ENCODE measurements at places on chromosomes 2 and 18.
A peak's percentile ranks its signal among the peaks of the same experiment; 100 is the strongest.

DNA sequence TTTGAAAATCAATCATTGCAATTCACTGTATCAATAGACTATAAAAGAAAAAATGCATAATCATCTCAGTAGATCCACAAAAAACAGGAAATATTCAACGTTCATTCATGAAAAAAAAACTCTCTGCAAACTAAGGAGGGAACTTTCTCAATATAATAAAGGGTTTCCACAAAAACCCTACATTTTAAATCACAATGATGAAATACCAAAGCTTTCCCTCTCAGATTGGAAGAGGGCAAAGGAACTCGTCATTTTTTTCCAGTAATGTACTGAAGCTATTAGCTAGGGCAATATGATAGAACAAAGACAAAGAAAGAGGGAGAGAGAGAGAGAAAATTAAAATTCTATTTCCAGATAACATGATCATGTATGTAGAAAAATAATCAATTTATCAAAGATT is 167.1 kb upstream of the RBMS1 start:
- no peak for DNase-seq

GRCh38 chr18:48792611-48793380 is 158.0 kb downstream of the SMAD7 start:
- peak; percentile 74 for DNase-seq

DNA sequence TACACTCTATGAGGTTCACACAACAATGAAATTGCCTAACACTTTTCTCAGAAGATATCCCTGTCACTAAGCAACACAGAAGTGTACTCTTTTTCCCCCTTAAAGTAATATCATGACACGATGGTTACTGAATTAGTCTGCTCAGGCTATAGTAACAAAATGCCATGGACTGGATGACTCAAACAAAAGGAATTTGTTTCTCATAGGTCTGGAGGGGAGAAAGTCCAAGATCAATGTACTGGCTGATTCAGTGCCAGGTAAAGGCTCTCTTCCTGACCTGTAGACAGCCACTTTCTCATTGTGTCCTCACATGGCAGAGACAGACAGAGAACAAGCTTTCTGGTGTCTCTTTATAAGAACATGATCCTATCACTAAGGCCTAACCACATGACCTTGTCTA is 211.9 kb downstream of the RBM43 start:
- DNase-seq: no peak

- DNase-seq: no peak
Observed at GRCh38 chr18:6044319-6044718, 149.0 kb upstream of the TMEM200C start.

GRCh38 chr18:48265328-48265727 is 143.9 kb downstream of the ZBTB7C start:
- no peak for DNase-seq

GRCh38 chr18:8816220-8816619 is 110.9 kb downstream of the MTCL1 start:
- no peak for DNase-seq

DNA sequence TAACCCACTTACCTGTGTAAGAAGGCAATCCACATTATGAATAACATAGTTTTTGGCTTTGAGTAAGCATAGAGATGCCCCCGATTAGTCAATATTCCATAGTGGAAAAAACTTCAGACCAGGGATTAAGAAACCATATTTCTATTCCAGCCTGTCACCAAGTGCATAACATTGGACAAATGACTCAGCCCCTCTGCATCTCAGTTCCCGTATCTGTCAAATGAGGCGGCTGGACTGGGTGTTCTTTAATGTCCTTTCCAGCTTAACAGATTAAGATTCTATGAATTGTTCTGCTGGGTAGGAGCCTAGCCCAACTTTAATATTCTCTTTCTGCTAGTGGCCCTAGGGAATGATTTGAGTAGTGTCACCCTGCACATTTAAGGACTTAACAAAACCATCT is 11.8 kb upstream of the FTCDNL1 start:
- no peak for DNase-seq

DNA sequence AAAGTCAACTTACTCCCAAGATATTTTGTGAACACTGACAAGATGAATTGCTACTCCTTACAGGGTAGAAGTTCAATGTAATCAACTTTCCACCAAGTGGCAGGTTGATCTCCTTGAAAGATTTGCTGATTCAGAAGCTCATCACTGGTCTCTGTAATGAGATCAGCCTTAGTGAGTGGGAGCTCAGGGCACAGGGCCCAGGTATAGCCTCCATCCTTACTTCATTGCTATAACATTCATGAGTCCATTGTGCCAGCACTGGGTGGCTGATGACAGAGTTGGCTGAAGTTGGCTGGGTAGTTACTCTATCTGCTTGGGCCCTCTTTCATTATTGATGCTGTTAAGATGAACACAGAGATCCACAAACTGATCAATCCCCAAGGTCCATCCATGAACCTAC is 379.0 kb downstream of the IRS1 start:
- DNase-seq: no peak

- no peak for DNase-seq
Observed at GRCh38 chr18:9392726-9393125, 58.2 kb downstream of the TWSG1 start.

DNA sequence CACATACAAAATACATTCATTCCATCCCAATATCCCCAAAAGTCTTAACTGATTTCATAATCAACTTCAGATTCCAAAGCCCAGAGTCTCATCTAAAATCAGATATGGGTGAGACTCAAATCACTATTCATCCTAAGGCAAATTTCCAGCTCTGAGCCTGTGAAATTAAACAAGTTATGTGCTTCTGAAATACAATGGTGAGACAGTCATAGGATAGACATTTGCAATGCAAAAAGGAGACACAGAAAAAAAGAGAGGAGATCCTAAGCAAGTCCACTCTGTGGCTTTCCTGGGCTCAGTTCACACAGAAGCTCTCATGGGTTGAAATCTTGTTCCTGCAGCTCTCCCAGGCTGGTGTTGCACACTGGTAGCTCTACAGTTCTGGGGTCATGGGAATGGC is 18.3 kb downstream of the ZNF892 start:
- DNase-seq: no peak

DNA sequence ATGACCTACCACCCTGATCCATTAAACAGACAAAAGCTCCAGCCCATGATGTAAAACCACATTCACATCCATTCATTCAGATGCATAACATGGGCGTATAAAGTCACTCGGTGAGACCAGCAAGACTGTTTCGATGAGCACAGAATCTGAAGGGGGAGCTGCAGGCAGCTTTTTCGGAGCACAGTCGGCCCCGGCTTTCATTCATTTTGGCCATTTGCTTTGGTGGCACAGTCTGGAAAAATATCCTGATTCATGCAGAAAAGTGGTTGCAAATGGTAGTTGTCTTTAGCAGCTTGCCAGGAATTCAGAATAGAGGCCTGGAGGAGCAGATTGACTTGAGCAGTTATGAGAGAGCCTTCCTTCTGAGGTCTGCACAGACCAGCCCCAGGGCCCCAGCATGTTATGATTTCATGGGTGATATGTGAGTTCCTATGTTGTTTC is 11.2 kb downstream of the ARID5A start:
- no peak for DNase-seq

GRCh38 chr2:25473758-25474340 is 132.1 kb upstream of the DNMT3A start:
- peak; percentile 80 for DNase-seq

GRCh38 chr2:202327858-202328257 is 48.3 kb upstream of the BMPR2 start:
- DNase-seq: no peak

GRCh38 chr18:77116201-77117080 is 16.1 kb downstream of the MBP start:
- no peak for DNase-seq

DNA sequence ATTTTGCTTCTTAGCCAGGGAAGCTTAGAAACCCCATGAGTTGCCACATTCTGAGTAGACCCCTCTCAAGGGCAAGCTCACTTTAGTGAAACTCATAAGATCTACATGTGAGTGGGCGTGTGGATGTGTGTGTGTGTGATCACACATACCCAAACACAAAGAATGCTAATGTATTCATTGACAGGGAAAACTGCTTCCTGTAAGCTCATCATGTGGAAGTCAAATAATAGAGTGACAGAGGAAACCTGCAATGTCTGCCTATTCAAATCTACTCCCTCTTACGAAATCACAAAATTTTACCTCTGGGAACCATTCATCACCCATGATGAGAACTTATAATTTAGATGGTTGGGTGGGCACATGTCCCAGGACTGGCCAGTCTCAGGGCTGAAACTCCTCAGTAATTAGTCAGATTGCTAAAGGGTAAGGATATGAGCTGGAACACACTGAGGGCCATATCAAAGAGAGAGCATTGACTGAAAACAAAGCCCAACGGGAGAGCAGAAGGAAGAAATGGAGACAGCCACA is 94.5 kb upstream of the CCDC150 start:
- peak; percentile 59 for DNase-seq

- no peak for DNase-seq
Observed at GRCh38 chr2:123916531-123916930, 108.6 kb upstream of the CNTNAP5 start.

DNA sequence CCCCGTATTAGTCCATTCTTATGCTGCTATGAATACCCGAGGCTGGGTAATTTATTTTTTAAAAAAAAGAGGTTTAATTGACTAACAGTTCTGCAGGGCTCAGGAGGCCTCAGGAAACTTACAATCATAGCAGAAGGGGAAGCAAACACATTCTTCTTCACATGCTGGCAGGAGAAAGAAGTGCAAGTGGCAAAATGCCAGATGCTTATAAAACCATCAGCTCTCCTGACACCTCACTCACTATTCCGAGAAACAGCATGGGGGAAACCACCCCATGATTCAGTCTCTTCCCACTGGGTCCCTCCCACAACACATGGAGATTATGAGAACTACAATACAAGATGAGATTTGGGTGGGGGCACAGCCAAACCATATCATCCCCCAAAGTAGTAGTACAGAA is 2148.5 kb upstream of the PIK3C3 start:
- peak; percentile 88 for DNase-seq

DNA sequence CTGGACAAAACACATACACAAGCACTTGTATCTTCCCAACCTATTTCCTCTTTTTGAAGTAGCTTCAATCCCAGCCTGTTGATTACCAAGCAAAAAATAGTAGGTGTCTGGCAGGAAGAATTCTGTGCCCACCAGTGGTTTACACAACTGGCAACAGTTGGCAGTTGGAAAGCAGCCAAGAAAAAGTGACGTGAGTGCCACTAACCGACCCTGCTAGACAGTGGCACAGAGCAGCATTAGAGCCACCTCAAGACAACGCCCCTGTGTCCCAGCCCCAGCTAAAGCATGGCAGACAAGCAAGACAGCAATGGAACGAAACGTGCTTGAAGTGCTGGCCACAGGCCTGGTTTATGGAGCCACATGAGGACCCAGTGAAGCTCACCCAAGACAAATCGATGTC is 379.6 kb downstream of the FBXO15 start:
- DNase-seq: peak; percentile 74

- DNase-seq: peak; percentile 64
Observed at GRCh38 chr18:50653402-50654093, 93.7 kb downstream of the MAPK4 start.

GRCh38 chr2:223697892-223698645 is 95.9 kb upstream of the SCG2 start:
- no peak for DNase-seq

- DNase-seq: peak; percentile 89
Observed at GRCh38 chr2:221204699-221205098, 367.4 kb downstream of the EPHA4 start.

- DNase-seq: peak; percentile 43
Observed at GRCh38 chr2:152419944-152420343, 85.0 kb downstream of the FMNL2 start.

DNA sequence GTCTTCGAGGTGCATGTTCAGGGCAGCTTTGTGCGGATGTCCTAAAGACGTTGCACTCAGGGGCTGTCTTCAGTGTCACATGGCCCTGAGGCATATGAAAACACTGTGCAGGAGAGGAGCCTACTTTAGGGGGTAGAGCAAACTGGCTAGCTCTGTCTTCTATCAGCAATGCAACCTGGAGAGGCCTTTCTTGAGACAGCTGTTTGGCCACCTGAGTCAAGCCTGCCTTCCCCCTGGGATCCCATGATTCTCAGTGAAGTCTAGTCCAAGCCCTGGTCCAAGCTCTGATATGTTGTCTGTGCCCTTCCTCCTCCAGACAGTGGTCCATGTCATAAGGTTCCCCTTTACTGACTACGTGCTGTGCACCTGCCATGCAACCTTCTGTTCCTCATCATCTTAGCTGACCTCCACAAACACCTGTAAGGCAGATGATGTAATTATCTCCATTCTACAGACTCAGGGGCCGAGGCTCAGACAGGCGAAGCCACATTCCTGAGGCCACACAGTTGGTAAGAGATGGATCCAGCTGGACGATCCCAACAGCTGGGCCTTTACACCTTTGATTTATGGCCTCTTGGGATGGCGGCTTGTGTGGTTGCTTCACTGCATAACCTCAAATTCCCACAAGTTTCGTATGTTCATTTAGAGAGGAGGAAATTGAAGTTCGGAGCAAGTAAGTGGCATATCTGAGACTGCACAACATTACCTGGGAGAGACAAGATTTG is 109.9 kb downstream of the COPS8 start:
- DNase-seq: peak; percentile 46

DNA sequence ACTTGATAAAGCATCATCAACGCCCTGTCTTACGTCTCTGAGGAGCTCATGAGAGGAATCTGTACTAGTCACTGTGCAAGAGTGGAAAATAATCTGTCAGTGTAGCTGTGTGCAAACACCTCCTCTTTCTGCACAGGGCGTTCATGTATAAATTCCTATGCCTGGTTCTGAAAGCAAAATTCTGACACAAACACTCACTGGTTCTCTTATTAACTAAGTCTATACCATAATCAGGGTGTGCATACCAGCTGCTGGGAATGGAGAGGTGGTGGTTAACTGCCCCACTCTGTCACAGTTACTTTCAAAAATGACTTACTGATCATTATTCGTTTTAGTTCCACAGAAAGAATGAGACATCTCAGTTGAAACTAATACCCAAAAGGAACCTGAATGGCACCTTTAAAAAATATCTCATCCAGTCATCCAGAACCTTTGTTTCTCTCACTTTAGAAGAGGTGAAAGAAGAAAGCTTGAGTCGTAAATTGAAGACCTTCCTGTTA is 35.7 kb downstream of the STK39 start:
- DNase-seq: no peak

- DNase-seq: no peak
Observed at GRCh38 chr2:205580212-205580987, 101.9 kb upstream of the NRP2 start.

- peak; percentile 98 for DNase-seq
Observed at GRCh38 chr18:59697236-59697932, at the start of gene CCBE1. CCBE1 (minus strand) TSS chr18:59697423.

GRCh38 chr2:155022531-155022930 is 324.0 kb downstream of the KCNJ3 start:
- DNase-seq: no peak
